Heart left ventricle (tissue), 16 donors: ENCODE measurements at places on chromosomes 4 and X. TPM values are rescaled to one million over a fixed set of nuclear protein-coding genes. Genes with fewer than 3 reads are reported as not detected.

Gene ATP1B4
- total RNA-seq: not detected

Gene MAGEA4
- not detected for total RNA-seq

Gene TGIF2LX
- total RNA-seq: not detected

Gene AFP
- total RNA-seq: not detected

DNA sequence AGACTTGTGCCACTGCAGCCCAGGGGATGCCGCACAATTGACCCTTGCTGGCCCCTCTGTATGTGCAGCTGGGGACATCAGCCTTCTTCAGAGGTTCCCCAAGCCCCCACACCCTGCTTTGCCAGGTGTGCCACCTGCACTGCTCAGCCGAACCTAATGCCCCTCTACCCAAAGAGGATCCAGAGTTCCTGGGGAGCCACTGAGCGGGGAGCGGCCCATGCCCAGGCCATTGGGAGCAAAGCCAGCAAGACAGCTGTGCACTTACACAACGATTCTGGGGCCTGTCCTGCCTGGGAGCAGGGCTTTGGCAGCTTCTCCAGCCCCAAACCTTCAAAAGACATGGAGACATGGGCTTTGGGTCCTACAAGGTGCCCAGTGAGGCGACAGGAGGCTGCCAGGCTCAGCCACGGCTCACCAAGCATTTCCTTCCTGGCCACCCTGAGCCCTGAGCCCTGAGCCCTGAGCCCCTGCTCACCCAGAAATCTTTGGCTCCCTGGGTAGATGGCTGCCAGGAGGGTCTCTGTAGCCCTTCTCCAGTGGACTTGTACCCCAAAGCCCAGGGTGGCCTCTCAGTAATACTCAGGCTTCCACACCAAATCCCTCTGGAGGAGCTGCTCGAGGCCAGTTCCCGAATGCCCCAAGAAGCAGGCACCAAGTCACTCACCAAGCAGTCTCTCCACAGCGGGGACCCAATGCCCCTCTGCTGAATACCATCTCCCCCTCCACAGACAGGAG lies 13.0 kb downstream of the PNMA6E start:
- no peak for DNase-seq

DNA sequence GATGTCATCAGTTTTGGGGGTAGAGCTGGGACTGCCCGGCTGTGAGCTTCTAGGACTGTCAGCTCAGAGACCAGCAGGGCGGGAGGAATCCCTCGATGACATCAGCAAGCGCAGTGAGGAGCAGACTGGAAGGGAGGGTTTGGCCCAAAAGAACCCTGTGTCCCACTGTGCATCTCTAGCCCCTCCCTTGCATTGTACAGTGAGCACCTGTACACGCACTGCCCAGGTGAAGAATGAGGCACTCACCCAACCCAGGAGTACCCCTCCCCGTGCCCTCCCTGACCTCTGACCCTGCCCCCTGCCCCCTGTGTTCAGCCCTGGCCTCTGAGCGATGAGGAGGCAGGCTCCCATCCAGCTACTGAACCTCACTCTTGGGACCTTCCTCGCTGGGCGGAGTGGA lies 92.9 kb downstream of the HMX1 start:
- no peak for DNase-seq

DNA sequence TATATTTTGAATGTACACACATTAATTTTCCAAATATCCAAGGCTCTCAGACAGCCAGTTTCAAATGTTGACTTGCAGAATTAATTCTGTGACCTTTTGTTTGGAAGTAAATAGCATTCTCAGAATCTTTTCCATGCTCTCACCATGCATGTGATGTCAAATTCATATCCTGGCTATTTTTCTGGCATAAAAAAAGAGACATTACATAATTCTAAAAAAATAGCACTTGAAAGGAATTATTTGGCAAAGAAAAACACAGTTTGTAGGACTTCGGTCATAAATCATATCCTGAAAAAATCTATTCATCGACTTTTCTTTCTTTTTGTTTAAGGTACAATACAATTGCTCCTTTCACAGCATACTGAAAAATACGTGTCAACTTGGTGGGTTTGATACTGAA lies 111.2 kb downstream of the GLRA3 start:
- no peak for DNase-seq

DNA sequence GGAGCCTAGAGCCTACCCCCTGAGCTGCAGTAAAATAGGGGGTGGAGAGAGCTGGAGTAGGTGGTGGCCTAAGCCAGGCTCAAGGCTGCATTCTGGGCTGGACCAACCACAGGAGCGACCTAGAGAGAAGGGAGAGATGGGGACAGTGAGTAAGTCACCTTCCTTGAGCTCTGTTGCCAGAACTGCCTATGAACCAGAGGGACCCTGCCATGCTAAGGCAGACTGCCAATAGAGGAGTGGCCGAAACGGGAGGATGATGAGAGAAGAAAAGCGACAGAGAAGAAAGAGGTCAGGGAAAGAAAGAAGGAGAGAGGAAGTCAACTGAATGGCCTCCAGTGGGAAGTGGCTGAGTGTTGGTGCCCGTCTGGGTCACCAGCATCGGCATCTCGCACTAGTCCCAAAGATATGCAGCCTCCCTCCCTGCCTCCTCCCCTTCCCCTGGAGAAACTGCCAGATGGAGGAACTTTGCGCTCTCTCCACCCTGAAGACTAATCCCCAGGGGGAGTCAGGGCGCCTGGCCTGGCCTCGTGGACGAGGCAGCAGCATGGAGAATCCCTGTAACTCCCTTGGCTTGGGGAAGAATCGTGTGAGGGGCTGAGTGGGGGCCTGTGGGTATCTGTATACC lies 28.8 kb downstream of the ELF4 start:
- no peak for DNase-seq

GRCh38 chr4:69697536-69698242 lies 44.6 kb upstream of the UGT2A1 start:
- no peak for DNase-seq

DNA sequence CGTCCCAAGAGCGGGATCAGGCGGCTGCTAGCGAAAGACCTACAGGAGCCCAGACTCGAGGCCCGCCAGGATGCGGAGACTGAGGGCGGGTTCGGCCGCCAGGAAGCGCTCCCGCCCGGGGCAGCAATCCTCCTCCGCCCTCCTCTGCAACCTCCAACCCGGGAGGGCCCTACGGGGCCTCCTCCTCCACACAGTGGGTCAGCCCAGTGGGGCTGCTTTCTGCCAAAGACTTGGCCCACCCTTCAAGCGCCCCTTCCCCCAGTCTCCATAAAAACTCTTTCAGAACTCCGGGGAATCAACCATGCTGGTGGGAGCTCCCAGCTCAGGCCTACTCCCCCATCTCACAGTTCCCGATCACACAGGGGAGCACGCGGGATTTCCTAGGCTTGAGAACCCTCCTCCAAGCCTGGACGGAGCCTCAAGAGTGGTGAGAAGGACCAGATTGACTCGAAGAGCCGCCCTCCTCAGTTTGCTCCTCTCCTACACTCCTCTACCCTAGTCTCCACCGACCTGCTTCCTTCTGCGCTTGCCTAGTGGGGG lies 77.5 kb downstream of the RLIM start:
- DNase-seq: no peak

- DNase-seq: no peak
Measured at GRCh38 chr4:108051343-108051742, 61.7 kb downstream of the HADH start.

DNA sequence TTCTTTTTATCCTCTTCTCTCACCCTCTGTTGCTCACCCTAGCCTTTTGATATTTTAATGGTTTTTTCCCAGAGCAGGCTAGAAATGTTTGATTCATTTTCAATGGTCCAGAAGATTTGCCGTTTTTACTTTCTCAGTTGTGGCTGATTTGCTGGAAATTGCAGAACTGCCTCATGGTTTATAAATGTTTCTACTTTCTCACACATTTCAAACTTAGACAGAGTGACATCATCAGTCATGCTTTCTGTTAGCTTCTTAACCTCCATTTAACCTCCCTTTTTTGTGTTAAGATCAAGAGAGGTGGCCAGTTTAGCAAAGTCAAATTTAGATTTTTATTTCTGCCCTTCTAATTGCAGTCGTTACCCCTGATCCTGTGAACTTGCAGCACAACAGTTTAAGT lies 8.7 kb downstream of the RXFP1 start:
- no peak for DNase-seq

GRCh38 chrX:12901486-12901885 lies 4.9 kb upstream of the TLR8 start:
- DNase-seq: peak; percentile 25

- DNase-seq: no peak
Measured at GRCh38 chr4:64584981-64585557, 175.8 kb upstream of the TECRL start.

GRCh38 chr4:184329235-184329634 lies 111.6 kb upstream of the ENPP6 start:
- DNase-seq: no peak
